Esophagus muscularis mucosa (tissue), 4 donors: ENCODE measurements at places on chromosomes 6 and 20. TPM values are rescaled to one million over a fixed set of nuclear protein-coding genes. Genes with fewer than 3 reads are reported as not detected.

FAM83C gene
- total RNA-seq: not detected

THBS2 gene
- 25.7 TPM for total RNA-seq

SMOC2 gene
- 112 TPM for total RNA-seq

TDRD6 gene
- 0.13 TPM for total RNA-seq

RBBP9 gene
- total RNA-seq: 14.6 TPM

MAPK13 gene
- 4.3 TPM for total RNA-seq

TBC1D7 gene
- total RNA-seq: 5.5 TPM
